H1 (cell line): ENCODE measurements at places on chromosomes 12 and 14.

DNA sequence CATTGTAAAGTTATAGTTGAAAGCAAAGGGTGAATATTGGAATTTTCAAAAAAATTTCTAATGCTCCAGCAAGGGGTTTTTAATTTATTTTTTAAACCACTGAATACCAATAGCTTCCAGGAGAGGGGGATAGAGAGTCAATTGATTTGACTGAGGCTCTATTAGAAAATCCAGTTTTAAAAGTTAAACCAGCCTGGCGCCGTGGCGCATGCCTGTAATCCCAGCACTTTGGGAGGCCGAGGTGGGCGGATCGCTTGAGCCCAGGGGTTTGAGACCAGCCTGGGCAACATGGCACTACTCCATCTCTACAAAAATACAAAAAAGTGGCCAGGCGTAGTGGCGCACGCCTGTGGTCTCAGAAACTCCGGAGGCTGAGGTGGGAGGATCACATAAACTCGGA lies 150.1 kb downstream of the SLC38A4 start:
- no peaks in the 10 kb centered on the region for H3K27me3 ChIP-seq
- H3K36me3 ChIP-seq, result no peaks in the 10 kb centered on the region
- H3K4me3 ChIP-seq, result no peak overlapping the region
- no peak overlapping the region for H3K27ac ChIP-seq

DNA sequence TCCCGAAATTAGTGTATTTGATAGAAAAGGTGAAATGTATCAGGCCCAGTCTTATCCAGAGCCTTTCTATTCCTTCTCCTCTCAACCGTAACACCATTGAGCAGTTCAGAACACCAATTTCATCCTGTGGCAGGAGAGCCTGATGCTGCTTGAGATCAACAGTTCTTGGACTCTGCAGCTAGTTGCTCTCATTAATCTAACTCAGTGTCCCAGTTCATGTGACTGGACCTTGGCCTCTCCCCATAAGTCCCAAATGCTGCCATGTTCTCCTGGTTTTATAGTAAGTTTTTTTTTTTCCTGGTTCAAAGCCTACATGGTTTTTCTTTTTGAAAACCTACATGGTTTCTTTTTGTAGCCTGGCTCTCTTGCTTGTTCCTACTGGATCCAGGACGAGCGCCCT lies 293.9 kb downstream of the ITPR2 start:
- no peaks in the 10 kb centered on the region for H3K4me1 ChIP-seq
- DNase-seq, result no peak
- H3K4me3 ChIP-seq, result no peak overlapping the region
- no peaks in the 10 kb centered on the region for H3K27me3 ChIP-seq
- H3K36me3 ChIP-seq, result no peaks in the 10 kb centered on the region

- H3K36me3 ChIP-seq, result no peaks in the 10 kb centered on the region
- no peaks in the 10 kb centered on the region for H3K27me3 ChIP-seq
- H3K4me3 ChIP-seq, result no peak overlapping the region
- H3K27ac ChIP-seq, result no peak overlapping the region
- peaks cover 11% of the 10 kb centered on the region; the same call in 1 of the 2 replicates for H3K4me1 ChIP-seq
- DNase-seq, result no peak
Observed at GRCh38 chr12:117234441-117234840, 44.2 kb upstream of the FBXO21 start.

- H3K27ac ChIP-seq, result no peak overlapping the region
- DNase-seq, result no peak
- no peaks in the 10 kb centered on the region for H3K36me3 ChIP-seq
- no peak overlapping the region for H3K4me3 ChIP-seq
Observed at GRCh38 chr12:102690253-102690652, 209.9 kb upstream of the IGF1 start.

DNA sequence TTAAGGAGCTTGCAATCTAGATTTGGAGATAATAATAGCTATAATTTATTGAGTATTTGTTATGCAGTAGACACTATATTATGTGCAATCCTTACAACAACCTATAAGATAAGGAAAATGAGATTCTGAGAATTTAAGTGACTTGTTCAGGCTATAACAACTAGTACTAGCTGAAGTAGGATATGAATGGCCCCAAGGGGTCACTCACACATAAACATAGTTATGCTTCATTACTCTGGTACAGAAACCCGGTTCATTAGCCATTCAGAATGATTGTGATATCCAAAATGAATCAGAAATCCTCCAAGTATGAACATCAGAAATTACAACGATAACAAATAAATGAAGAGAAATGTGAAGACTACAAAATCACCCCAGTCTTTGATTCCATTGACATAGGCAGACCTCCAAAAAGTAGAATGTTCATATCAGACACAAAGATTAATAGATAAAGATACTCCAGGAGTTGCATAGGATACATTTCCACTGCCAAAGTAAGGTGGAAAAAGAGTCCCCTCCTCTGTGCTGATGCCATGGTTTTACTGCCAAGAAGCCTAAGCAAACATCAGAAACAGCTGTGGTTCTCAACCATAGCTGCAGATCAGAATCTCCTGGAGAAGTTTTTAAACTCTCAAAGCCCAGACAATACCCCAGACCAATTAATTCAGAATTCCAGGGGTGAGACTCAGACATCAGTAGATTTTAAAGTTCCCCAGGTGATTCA lies 8.6 kb upstream of the NID2 start:
- no peak for DNase-seq
- no peak overlapping the region for H3K4me3 ChIP-seq
- H3K27ac ChIP-seq, result no peak overlapping the region
- H3K27me3 ChIP-seq, result no peaks in the 10 kb centered on the region
- no peaks in the 10 kb centered on the region for H3K36me3 ChIP-seq
- H3K4me1 ChIP-seq, result no peaks in the 10 kb centered on the region

- no peak for DNase-seq
- no peaks in the 10 kb centered on the region for H3K27me3 ChIP-seq
- no peak overlapping the region for H3K27ac ChIP-seq
- H3K4me3 ChIP-seq, result no peak overlapping the region
- no peaks in the 10 kb centered on the region for H3K4me1 ChIP-seq
Observed at GRCh38 chr14:101925152-101925551, 39.2 kb upstream of the DYNC1H1 start.

- no peaks in the 10 kb centered on the region for H3K36me3 ChIP-seq
- no peak for DNase-seq
- H3K27me3 ChIP-seq, result peaks cover 6% of the 10 kb centered on the region
- H3K4me3 ChIP-seq, result peak within 1 kb of the TSS; percentile 56
- H3K27ac ChIP-seq, result no peak within 1 kb of the TSS
Observed at GRCh38 chr14:104794993-104795780, at the start of gene AKT1. AKT1 (minus strand) TSS chr14:104795748; CDS start chr14:104792643, 3,105 bp downstream.

- H3K27me3 ChIP-seq, result peaks cover 43% of the 10 kb centered on the region
- H3K36me3 ChIP-seq, result no peaks in the 10 kb centered on the region
- H3K4me3 ChIP-seq, result no peak overlapping the region
- H3K27ac ChIP-seq, result no peak overlapping the region
- 0 out of 2 replicates have a peak, but pooled peaks cover 2% of the 10 kb centered on the region for H3K4me1 ChIP-seq
Observed at GRCh38 chr14:92516966-92517506, 3.5 kb downstream of the RIN3 start.

GRCh38 chr12:18496156-18496555 lies 234.8 kb downstream of the PIK3C2G start:
- H3K27ac ChIP-seq, result no peak overlapping the region
- no peak overlapping the region for H3K4me3 ChIP-seq
- no peaks in the 10 kb centered on the region for H3K27me3 ChIP-seq
- no peaks in the 10 kb centered on the region for H3K36me3 ChIP-seq
- no peak for DNase-seq

- no peak overlapping the region for H3K27ac ChIP-seq
- H3K4me3 ChIP-seq, result no peak overlapping the region
- DNase-seq, result no peak
- no peaks in the 10 kb centered on the region for H3K4me1 ChIP-seq
Observed at GRCh38 chr12:23222801-23223200, 597.8 kb downstream of the ETNK1 start.

GRCh38 chr14:105343194-105343593 lies 28.6 kb downstream of the PACS2 start:
- H3K4me1 ChIP-seq, result peaks cover 3% of the 10 kb centered on the region; the same call in 1 of the 2 replicates
- DNase-seq, result no peak
- no peak overlapping the region for H3K4me3 ChIP-seq
- no peak overlapping the region for H3K27ac ChIP-seq

GRCh38 chr12:67241482-67241881 lies 27.7 kb upstream of the CAND1 start:
- DNase-seq, result no peak
- no peaks in the 10 kb centered on the region for H3K36me3 ChIP-seq
- no peaks in the 10 kb centered on the region for H3K27me3 ChIP-seq
- no peak overlapping the region for H3K4me3 ChIP-seq

DNA sequence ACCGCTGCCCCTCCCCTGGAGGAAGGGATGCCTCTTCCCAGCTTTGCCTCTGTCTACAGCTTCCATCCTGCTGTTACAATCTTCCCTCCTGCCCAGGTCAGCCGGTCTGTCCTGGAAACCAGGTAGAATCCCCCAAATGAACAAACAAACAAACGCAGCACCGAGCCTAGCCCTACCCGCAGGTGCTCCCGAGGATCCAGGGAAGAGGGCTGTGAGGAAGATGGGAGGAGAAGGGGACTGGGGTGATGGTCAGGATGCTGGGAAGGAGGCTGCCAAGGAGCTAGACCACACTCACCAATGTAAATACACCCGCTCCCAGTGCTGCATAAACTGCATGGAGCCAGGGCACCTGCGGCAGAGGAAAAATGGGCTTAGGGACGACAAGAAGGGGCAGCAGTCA lies 16.6 kb downstream of the FAIM2 start:
- no peaks in the 10 kb centered on the region for H3K27me3 ChIP-seq
- peaks cover 26% of the 10 kb centered on the region for H3K4me1 ChIP-seq
- H3K36me3 ChIP-seq, result no peaks in the 10 kb centered on the region
- H3K4me3 ChIP-seq, result no peak overlapping the region

DNA sequence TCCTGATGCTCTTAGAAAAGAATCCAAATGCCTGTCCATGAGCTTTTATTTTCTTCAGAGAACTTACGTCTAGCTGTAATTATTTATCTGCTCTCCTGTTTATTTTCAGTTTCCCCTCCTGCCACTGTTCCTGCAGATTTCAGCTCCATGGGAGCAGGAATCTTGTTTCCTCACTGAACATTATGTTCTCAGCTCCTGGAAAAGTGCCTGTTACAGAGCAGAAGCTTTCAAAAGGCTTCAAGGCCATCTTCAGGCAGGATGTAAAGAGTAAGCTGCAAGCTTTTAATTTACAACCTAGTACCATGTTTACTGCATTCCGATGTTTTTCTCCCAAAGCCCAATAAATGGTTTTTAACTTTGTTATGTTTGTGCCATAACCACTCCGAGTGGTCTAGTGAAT lies 98.4 kb upstream of the BTG1 start:
- no peaks in the 10 kb centered on the region for H3K36me3 ChIP-seq
- H3K4me3 ChIP-seq, result no peak overlapping the region
- no peaks in the 10 kb centered on the region for H3K4me1 ChIP-seq
- H3K27me3 ChIP-seq, result no peaks in the 10 kb centered on the region
- DNase-seq, result no peak
- no peak overlapping the region for H3K27ac ChIP-seq

GRCh38 chr12:45475594-45475993 lies 253.9 kb upstream of the ARID2 start:
- no peak overlapping the region for H3K4me3 ChIP-seq
- no peaks in the 10 kb centered on the region for H3K27me3 ChIP-seq
- H3K36me3 ChIP-seq, result no peaks in the 10 kb centered on the region
- no peaks in the 10 kb centered on the region for H3K4me1 ChIP-seq

GRCh38 chr12:75130811-75131210 lies 78.8 kb downstream of the KCNC2 start:
- DNase-seq, result no peak
- no peak overlapping the region for H3K27ac ChIP-seq
- no peaks in the 10 kb centered on the region for H3K4me1 ChIP-seq
- no peaks in the 10 kb centered on the region for H3K27me3 ChIP-seq

DNA sequence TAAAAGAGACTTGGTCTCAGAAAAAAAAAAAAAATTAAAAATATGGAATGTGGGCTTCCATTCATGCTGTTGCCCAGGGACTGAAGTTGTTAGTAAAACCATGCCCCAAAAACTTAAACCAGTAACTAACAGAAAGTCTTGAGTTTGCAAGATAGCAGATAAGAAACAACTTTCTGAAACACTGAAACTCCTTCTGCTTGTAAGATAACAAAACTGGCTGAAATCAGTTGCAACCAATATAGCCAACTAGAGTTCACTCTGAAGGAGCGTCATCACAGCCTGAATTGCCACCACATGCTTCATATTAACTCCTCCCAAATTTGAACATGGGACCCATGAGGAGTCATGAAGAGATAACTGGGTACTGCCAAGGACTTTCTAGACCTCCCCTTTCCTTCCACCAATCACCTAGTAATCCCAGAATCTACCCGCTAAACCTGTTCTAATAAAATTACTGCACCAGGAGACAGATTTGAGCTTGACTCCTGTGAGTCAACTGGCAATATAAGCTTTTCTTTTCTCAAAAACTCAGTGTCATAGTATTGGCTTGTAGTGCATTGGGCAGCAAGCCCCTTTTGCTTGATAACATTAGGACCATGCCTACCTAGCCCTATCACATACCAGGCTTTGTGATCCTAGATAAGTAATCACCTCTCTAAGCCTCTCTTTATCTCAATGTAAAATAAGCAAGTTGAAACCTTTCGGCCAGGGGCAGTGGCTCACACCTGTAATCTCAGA lies 53.6 kb downstream of the R3HDM2 start:
- H3K36me3 ChIP-seq, result no peaks in the 10 kb centered on the region
- no peaks in the 10 kb centered on the region for H3K4me1 ChIP-seq
- no peak overlapping the region for H3K27ac ChIP-seq
- H3K27me3 ChIP-seq, result no peaks in the 10 kb centered on the region
- DNase-seq, result no peak

- H3K27ac ChIP-seq, result no peak overlapping the region
- no peak overlapping the region for H3K4me3 ChIP-seq
- H3K4me1 ChIP-seq, result peaks cover 5% of the 10 kb centered on the region
- DNase-seq, result no peak
Observed at GRCh38 chr14:24098229-24098926, 4.3 kb downstream of the PCK2 start.
